ENCODE measurements at places on chromosomes 3 and 15.
A peak's percentile ranks its signal among the peaks of the same experiment; 100 is the strongest.

- DNase-seq: no peak
These were observed 4.4 kb downstream of the INSYN1 start for GRCh38 chr15:73748730-73749129.

DNA sequence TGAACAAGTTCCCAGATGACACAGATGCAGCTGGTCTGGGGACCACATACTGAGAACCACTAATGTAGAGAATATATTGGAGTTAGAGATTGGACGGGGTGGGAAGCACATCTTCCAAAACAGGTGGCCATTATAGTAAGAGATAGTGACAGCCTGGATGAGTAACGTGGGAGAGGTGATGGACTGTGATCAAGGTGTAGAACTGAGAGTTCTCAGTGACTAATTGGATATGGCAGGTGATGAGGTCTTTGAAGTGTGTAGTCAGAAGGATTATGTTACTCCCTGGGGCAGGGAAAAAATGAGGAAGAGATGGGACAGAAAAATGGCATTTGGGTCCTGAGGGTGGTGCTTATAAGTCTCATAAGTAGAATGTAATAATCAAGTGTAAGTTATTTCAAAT is 66.6 kb downstream of the KCNMB2 start:
- DNase-seq: no peak

DNA sequence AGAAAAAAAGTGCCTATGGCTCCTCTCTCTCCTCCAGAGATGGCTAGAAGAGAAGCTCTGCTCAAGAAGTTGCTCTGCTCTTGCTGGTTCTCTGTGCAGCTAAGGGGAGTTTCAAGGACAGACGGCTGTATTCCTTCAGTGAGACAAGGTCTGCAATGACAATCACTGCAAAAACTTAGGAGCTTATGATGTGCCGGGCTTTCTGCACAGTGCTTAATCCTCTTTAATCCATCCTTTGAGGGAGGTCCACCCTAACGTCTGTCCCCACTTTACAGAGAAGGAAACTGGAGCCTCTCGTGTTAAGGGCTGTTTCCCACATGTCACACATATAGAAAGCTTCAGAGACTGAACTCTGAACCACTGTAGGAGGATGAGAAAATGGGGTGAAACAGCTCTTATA is 260.6 kb downstream of the MEX3B start:
- DNase-seq: no peak

DNA sequence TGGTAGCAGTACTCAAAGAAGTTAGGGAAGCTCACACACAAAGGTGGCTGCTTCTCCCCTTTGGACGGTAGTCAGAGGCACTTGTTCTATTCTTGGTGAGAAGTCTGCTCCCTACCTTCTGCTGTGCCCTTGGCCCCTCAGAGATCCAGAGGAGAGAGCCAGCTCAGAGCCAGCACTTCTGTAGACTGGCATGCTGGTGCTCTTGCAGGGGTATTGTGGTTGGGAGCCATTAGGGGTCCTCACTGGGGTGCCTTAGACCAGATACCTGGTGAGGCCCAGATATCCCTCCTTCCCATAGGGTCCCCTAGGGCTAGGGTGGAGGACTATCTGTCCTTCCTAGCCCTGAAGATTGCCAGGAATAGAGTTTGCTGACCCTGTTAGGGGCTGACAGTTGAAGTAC is 140.6 kb downstream of the EEFSEC start:
- DNase-seq: no peak

DNA sequence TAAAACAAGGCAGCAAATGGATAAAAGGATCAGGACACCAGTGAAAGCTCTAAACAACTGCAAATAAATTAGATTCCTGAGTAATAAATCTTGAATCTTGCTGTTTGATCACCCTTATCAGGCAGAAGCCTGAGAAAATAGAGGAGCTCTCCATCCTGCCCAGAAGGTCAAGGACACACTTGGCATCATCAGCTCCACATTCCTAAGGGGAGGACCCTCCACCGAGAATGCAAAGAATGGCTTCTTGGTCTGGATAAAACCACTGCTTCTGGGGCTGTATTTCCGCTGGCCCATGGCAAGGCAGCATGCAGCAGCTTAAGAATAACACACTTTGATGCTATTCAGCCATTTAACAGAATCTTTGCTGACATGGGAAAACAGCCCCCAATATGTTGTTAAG is 108.9 kb upstream of the TSC22D2 start:
- DNase-seq: no peak

- no peak for DNase-seq
These were observed 48.2 kb upstream of the MYO5C start for GRCh38 chr15:52343831-52344230.

GRCh38 chr3:197888511-197888910 is 61.5 kb upstream of the RPL35A start:
- DNase-seq: no peak

GRCh38 chr3:71238355-71238757 is 345.2 kb downstream of the FOXP1 start:
- no peak for DNase-seq

GRCh38 chr3:14525685-14526631 is 14.2 kb downstream of the GRIP2 start:
- no peak for DNase-seq

- DNase-seq: no peak
These were observed 8.7 kb upstream of the ACAP2 start for GRCh38 chr3:195451373-195452015.

DNA sequence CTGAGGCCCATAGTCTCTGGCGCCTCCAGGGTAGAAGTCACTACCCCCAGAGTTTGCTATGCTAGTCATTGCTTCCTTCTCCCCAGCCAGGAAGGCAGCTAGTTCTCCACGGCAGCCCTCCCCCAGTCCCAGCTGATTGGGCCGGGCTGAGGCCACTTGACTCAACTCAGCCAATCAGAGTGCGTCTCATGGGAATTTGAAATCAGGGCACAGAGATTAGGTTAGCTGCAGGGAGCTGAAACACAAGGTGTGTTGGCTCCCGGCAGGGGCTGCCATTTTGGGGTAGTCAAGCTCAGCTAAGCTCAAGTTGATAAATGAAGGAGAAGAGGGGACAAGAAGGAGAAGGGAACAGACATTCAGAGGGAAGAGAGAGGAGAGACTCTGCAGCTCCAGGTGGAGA is 32.8 kb downstream of the LINGO1 start:
- DNase-seq: no peak

- no peak for DNase-seq
These were observed 66.4 kb downstream of the SCN5A start for GRCh38 chr3:38582941-38583645.

DNA sequence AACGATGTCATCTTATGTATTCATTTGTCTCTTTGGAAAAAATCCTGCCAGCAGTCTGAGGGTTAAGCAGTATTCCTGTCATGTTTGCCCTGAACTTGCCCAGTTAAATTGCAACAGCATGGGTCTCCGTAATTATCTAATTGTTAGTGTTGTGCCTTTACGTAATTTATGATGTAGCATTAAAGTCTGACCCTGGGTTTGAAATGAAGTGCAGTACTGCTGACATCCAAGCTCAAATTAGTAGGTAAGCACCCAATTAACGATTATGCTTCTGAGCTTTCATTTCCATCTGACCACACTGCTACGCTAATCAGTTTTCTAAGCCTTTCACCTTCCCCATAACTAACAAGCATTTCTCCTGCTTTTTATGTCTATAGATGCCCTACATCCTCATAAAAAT is 241.8 kb downstream of the ARRDC4 start:
- no peak for DNase-seq

- DNase-seq: peak; percentile 7
These were observed 31.7 kb downstream of the PSTPIP1 start for GRCh38 chr15:77026501-77027110.

DNA sequence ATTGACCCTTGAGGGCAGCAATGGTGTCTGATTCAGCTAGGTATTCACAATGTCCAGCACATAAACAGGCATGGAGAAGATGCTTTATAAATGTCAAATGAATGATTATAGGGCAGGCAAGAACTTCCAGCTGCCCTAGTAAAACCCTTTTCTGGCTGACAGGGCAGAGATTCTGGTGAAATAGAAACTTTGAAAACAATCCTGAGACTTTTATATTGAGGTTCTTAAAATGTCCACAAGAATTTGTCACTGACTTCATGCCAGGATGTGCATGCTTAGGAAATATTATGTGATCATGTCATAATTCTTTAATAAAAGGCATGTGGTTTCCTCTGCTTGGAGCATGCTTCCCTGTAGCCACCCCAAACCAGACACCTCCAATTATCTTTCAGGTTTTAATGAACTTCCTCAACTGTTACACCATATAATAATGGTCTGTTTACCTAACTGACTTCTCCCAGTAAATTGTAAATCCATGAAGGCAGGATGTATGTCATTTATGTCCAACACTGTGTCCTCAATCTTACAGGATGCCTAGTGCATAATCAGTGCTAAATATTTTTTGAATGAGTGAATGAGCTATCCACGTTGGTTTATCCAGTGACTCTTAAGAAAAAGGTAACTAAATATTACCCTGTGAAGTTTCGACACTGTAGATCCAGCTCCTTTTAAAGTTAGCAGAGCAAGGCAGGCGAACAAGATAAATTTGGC is 43.4 kb upstream of the CLRN1 start:
- DNase-seq: no peak

GRCh38 chr3:134388788-134389485 is 14.7 kb upstream of the AMOTL2 start:
- DNase-seq: no peak

DNA sequence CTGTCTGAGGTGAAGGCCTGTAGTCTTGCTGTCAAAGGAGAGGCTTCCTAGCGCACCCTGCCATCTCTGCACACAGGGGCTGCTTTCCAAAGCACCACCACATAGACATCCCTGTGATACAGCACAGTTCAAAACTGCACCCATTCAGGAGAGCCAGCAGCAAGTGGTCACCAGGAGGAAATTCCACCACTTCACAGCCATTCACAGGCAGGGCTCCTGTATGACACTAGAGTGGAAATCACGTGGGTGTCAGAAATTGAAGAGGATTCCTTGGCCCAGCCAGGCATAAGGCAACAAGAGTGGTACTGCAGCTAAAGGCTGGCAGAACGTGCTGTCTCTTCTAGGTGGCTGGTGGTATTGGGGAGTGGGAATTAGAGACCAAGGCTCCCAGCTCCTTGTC is 102.8 kb downstream of the RFTN1 start:
- no peak for DNase-seq

GRCh38 chr3:158845765-158846350 is 44.0 kb downstream of the MFSD1 start:
- peak; percentile 19 for DNase-seq

DNA sequence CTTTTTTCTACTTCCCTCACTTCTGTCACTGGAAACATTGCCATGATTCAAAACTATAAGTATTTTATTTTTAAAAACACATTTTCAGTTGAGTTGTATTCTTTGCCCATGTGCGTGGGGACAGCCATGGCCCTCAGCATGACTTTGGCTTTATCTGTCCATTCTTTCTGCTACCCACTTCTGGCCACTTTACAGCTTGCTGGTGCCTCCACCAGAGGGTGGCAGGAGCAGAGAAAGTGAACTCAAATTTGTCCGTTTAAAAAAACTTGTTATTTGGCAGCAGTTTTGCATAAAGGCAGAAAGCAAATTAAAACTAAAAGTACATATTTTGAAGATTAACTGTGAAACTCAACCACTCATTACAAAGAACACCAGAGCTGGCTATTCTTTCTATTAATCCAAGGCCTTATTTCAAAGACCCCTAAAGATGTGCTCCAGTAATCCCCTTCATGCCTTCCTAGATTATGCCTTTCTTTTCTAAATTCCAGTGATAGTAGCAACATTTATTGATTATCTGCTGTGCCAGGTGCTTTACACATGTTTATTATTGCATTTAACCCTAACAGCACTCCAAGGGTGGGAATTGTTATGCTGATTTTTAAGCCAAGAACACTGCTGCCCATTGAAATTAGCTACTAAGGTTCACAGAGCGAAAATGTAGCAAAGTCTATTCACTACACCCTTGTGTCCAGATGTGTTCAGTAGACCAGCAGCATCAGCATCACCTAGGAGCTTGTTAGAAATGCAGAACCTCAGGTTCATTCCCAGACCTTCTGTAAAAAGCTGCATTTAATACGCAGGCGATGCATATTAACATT is 134.8 kb downstream of the THRB start:
- DNase-seq: no peak

GRCh38 chr15:55515491-55515890 is 7.5 kb upstream of the DNAAF4 start:
- no peak for DNase-seq

GRCh38 chr15:57421551-57421950 is 45.2 kb downstream of the CGNL1 start:
- DNase-seq: no peak

DNA sequence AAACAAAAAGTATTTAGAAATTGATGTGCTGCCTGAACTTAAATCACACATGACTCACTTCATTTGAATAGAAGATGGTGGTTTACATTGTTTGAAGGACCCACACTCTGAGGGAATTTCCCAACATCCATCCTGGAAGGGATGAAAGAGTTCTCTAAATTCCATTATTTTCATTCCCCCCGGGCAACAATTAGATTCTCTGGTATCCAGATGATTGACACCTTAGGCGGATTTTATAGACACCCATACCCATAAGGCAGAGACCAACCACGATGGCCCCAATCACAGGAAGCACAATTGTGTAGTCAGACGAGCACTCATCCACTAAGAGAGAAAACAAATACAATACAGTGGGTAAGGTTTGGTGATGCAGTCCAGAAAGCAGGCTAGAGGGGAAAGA is 24.6 kb upstream of the MCCC1 start:
- DNase-seq: no peak

- no peak for DNase-seq
These were observed 98.2 kb downstream of the TMEM108 start for GRCh38 chr3:133136114-133137041.

DNA sequence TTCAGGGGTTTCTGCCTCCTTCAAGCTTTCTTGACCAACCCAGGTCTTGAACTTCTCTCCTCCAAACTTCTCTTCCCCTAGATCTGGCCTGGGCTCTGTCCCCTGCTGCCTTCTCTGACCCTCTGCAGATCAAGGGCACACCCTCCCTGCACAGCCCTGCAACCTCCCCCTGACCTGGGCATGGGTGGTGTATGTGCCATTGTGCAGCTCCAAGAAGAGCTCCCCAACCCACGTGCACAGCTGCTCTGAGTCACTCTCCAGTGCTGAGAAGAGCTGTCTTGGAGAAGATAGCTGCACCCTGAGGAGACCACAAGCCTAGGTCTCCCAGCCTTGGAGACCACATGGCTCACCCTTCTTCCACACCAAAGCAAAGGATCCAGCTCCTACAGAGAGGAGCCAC is 8.0 kb downstream of the MAN2C1 start:
- DNase-seq: no peak

DNA sequence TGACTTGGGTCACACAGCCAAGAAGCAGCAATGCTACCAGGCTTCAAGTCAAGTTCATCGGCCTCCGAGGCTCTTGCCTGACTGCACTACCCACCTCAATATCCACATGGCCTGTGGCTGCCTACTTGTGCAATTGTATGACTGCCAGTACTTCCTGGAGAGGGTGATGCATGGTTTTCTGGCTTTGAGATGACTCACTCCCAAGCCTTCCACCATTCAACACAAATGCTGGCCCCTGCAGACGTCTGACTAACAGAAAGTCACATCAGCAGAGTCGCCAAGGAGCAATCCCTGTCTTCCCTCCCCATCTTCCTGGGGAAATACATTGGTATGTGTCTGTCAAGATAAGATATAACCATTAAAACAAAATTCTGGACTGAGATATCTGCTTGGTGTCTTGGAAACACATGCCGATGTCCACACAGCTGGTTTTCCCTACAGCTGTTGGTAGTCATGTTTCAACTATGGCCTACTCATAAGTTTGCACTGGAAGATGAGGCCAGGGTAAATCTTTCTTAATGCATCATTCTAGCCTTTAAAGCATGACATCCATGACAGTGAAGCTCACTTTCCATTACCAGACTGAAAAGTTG is 79.6 kb upstream of the SPATA12 start:
- no peak for DNase-seq
